ENCODE measurements at places on chromosomes 1 and 21. TPM values are rescaled to one million over a fixed set of nuclear protein-coding genes. Genes with fewer than 3 reads are reported as not detected.
A peak's percentile ranks its signal among the peaks of the same experiment; 100 is the strongest.

DNA sequence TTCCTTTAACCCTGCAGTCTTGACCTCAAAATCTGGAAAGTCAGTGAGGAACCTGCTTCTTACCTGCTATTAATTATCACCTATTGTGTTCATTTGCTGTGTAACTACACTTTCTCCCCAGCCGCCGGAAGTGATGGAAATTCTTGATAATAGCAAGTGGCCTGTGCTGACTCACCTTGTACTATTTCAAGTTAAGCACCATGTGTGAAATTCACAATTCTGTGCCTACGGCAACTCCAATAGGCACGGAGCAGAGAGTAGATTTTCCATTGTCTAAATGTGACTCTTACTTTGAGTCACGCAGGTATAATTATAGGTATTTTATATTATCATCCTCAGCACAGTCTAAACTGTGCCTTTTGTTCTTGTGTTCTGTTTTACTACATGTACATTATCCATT lies 466.8 kb downstream of the KIF26B start:
- H3K36me3 ChIP-seq = no peaks in the 10 kb centered on the region
- H3K4me3 ChIP-seq = no peak overlapping the region
- no peak for DNase-seq
- peaks cover 3% of the 10 kb centered on the region for H3K27me3 ChIP-seq

GRCh38 chr1:216804111-216804510 lies 80.9 kb upstream of the ESRRG start:
- DNase-seq = no peak
- no peaks in the 10 kb centered on the region for H3K4me1 ChIP-seq
- H3K36me3 ChIP-seq = no peaks in the 10 kb centered on the region
- H3K4me3 ChIP-seq = no peak overlapping the region
- H3K27me3 ChIP-seq = no peaks in the 10 kb centered on the region
- H3K27ac ChIP-seq = no peak overlapping the region

GRCh38 chr1:43452789-43453441 lies 816 bp downstream of the HYI start:
- H3K4me1 ChIP-seq = peaks cover 17% of the 10 kb centered on the region
- no peaks in the 10 kb centered on the region for H3K27me3 ChIP-seq
- no peaks in the 10 kb centered on the region for H3K36me3 ChIP-seq
- peak; percentile 45 for DNase-seq

The TMED5 gene
- 45.6 TPM for total RNA-seq

DNA sequence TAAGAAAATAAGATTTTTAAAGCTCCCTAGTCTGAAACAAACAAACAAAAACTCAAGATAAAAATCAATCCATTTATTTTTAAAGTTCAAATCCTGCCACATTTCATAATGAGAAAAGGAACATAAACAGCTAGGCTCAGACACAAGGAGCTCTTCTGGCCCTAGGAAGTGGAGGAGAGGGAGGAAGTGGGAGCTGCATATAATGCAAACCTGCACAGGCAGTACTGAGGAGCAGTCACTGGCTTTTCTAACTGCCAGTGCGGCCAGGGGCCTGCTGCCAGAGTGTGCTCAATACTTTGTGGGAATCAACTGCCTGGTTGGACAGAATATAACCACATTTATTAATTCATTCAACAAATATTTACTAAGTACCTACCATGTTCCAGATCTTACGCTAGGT lies 139.8 kb upstream of the SPATA6 start:
- no peak overlapping the region for H3K27ac ChIP-seq
- DNase-seq = no peak
- H3K36me3 ChIP-seq = no peaks in the 10 kb centered on the region

Data from Panc1 (cell line).